ENCODE measurements at places on chromosomes 13 and 19.

- DNase-seq, result no peak
These were observed 125.2 kb upstream of the OBI1 start for GRCh38 chr13:78784014-78784750.

- DNase-seq, result no peak
These were observed 108.6 kb downstream of the COL4A2 start for GRCh38 chr13:110415669-110416068.

DNA sequence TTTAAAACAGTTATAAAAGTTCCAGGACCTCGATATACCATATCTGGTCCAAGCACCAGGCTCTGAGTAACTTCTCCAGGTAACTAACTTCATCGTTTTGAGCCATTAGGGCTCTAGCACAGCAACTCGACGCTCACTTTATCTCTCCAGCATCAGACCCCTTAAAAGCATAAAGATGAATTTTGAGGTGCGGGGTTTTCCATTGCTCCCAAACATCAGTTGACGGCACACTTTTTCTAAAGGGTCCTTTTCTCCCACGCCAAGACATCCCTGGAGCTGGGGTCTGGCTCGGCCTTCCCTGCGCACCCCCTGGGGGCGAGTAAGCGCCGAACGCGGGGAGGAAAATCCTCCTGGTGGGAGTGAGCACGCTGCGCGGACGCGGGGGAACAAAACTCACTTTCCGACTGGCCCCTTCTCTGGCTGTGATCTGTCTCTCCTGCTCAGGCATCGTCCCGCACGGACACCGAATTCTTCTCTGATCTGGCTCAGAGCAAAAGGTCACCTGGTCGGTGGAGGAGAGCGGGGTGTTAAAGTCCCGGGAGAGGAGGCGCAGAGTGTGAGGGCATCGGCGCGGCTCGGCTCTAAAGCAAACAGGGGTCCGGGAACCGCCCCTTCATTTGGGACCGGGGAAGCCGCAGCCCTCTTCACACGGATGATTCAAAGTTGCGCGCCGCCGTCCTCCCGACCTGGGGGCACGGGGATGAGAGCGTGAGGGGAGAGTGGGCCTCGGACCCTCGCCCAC lies at the start of gene ATP7B:
ATP7B (minus strand) TSS at position 561 of the 742 bp plus-strand sequence; CDS start at position 448, 113 bp downstream.
- DNase-seq, result peak; percentile 24

GRCh38 chr19:1020868-1021425 lies at the start of gene TMEM259:
TMEM259 (minus strand) TSS chr19:1021123; CDS start chr19:1020996, 127 bp downstream.
- peak; percentile 99 for DNase-seq

GRCh38 chr13:39787086-39787487 lies 131.6 kb downstream of the COG6 start:
- peak; percentile 66 for DNase-seq

- DNase-seq, result no peak
These were observed 10.0 kb upstream of the FLT3 start for GRCh38 chr13:28110414-28110813.

- peak; percentile 50 for DNase-seq
These were observed 17.0 kb upstream of the RUBCNL start for GRCh38 chr13:46403851-46404732.

- no peak for DNase-seq
These were observed 32.4 kb downstream of the DHRS12 start for GRCh38 chr13:51771418-51772104.

DNA sequence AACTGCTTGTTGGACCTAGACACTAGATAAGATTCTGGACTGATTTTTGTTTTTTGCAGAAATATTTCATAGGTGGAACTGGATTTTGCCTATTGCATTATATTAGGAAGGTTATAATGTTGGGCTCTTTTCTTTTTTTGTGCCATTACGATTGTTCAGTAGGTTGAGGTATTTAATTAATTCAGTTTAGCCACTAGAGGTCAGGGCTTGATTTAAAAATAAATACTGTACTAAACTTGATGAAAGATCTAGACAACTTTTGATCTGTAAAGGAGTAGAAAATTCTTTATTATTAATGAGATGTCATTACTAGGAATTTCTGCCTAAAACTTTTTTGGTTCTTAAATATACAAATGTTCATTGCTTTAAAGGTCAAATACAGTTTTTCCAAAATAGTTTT lies 15.2 kb upstream of the SUPT20H start:
- peak; percentile 71 for DNase-seq

DNA sequence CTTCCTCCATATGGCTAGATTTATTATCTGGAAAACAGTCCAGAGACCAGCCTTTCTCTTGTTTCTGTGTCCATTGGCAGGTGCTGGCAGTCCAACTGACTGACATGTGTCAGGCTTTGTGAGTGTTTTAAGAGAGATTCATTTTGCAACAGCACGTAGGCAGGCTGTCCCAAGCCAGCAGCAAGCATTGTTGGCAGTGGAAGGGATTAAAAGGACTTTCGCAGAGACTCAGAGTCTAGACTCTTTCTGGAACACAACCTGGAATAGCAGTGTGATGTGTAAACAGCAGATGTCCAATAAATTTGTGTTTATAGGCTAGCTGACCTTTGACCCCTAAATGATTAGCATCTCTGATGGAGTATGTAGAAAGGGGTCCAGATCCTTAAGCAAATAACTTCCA lies 222.2 kb upstream of the SERP2 start:
- DNase-seq, result no peak

DNA sequence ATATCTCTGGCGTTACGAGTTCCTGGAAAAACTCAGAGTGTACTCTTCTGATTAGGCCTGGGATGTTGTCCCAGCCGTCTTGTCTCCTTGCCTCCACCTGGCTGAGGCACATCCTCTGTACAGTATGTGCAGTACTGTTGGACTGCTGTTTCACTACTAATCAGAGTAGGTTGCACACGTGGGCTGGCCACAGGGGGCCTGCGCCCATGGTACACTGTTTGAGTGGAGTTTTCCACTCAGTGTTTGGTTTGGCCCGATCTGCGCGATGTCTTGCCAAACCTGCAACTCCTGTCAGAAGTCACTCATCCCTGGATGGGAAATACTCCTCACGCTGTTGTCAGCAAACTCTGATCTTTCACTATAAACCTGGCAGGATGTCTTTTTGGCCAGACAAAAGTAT lies 189.6 kb upstream of the CSNK1A1L start:
- DNase-seq, result no peak

GRCh38 chr19:10517361-10517759 lies at the start of gene S1PR5:
S1PR5 (minus strand) TSS chr19:10517447; CDS start chr19:10515011, 2,436 bp downstream.
- DNase-seq, result peak; percentile 24

DNA sequence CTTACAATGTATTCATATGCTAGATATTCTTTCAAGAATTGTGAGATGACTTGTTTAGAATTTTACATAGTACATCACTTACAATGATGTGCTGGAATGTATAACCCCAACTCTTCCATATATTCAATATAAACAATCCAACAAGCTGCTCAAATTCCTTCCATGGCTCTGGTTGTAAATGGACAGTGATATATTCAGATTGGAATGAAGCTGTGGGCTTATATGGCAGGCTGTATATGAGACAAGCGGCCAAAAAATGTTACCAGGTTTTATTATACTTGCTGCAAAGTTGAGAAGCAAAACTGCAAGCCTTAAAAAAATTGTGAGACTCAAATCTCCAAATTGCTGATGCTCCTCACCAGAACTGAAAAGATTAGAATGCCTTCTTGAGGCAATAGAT lies 83.6 kb upstream of the KLF12 start:
- DNase-seq, result no peak

- DNase-seq, result no peak
These were observed 38.6 kb downstream of the WDR87 start for GRCh38 chr19:37867831-37868230.

DNA sequence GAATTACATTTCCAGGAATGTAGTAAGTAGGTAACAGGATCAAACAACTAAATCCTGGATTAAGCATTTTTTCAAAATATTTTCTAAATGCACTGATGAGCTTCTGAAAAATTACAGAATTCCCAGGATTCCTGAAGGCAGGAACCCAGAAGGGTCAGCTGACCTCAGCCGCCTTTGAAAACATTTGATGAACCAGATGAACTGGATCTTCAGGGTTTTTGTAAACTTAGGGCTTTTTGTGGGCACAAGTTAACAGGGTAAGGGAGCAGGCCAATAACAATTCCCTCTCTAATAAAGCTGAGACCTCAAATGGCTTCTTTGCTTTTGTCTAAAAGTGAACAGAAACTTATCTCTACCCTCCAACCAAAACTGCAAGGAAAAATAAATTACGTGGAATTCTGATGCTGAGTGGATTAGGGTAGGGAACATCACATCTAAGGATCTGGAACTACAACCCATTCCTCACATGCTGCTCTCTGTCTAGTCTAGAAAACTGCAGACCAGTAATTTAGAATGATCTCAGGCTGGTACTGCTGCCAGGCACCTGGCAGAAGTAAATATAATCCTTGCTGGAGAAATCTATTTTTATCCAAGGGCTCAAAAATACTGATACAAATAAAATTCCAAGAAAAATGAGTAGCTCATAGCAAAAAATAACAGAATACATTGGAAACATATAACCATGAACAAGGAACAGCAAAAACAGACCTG lies 48.2 kb upstream of the N4BP2L1 start:
- no peak for DNase-seq

- DNase-seq, result no peak
These were observed 122.9 kb downstream of the RFC3 start for GRCh38 chr13:33940898-33941297.

GRCh38 chr13:39530916-39531315 lies 72.1 kb downstream of the LHFPL6 start:
- DNase-seq, result no peak

DNA sequence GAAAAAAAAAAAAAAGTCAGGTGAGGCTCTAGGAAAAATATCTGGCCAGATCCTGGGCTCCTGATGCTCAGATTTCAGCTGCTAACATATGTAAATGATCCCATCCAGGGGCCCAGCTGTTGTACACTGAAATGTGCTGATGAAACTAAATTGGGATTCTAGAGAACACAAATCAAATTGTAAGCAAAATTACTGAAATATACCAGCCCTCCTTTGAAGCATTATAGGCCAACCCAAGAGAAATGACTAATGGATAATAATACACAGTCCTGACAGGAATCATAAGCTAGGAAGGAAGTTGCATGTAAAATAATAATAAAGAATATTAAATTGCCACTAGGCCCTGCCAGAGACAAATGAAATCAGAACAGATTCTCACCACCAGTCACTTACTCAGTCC lies 17.8 kb downstream of the KCTD12 start:
- no peak for DNase-seq

DNA sequence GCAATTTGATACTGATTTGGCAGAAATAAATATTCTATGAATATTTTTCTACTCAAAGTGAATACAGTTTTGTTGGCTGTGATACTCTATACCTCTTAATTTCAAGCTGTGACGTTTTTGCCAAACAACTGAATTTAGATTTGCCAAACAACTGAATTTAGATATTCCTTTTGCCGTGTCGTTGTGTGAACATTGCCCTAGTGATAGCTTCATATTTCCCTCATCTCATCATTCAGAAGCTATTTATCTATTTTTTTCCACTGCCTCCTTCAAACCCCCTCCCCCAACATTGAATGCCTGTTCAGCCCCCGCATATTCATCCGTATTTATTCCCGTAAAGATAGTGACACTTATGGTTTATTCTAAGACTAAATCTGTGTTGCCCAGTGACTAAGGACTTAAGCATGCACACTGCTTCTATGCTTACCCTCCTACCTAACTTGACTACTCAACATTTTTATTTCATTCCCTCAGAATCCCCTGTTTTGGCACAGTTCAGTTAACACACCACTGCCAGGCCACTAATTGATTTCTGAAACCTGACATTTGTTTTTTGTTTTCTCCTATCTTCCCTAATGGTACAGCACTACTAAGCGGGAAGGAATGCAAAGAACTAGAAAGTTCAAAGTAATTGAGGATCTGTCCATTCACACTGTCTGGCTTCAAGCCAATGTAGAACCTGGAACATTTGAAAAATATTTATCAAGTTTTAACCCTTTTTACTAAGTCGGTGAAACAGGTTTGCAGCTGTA lies 2.8 kb upstream of the KLF5 start:
- DNase-seq, result peak; percentile 45

- DNase-seq, result no peak
These were observed 1703.6 kb upstream of the PRR20A start for GRCh38 chr13:55437162-55437561.

DNA sequence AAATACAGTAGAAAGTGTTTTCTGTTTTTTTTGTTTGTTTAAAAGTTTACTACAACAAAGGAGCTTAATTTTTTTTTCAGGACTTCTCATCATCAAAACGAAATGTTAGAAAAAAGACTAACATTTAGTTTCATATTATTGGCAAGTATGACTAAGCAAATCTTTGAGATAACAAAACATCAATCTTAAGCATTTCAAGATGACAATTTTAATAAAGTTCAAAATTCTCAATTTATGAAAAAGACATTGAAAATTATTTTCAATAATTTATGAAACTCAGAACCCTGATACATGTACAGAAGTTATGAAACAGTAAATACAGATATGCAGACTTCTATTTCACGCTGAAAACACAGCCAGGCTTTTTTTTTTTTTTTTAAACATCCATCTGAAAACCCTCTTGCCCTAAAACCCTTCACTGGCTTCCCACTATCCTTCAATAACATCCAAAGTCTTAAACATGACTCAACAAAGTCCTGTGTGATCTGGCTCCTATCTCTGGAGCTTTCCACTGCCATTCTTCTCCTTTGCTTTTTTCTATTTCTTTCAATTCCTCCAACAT lies 3.9 kb downstream of the RBM26 start:
- DNase-seq, result no peak

GRCh38 chr19:34990578-34991192 lies 9.4 kb upstream of the GRAMD1A start:
- no peak for DNase-seq
